ENCODE measurements at places on chromosomes 2 and 18.

DNA sequence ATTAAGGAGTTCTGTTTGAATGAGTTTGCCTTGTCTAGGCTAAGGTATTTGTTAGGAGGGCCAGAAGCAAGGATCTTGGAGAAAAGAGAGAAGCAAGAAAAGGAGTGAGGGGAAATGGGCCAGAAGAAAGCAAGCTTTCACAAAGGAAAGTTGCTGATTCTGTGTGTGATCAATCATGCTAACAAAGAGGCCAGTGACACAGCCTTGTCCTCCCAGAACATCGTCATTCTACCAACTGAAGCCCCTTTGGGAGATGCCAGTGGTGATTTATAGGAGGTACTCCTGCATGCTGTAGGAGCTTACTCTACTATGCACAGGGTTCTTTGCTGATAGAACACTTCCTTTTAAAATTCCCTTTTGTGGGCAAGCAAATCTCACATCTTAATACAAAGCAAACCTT lies 449.2 kb upstream of the SPRED2 start:
- no peak for DNase-seq

DNA sequence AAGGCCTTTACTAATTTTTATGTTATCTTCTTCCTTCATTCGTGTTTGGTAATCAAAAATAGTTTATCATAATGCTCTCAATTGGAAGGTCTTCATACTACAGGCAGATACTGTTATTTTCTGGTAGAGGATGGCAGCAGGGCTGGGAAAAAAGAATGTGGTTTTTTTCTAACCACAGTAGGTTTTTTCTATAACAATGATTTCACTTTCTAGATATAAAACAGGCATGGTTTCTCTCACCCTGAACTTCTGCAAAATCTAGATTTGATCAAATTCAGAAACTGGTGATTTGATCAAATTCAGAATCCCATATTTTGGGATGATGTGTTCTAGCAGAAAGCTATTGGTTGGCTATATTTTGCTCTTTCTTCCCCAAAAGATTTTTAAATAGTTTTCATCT lies 27.6 kb downstream of the BCL11A start:
- no peak for DNase-seq

DNA sequence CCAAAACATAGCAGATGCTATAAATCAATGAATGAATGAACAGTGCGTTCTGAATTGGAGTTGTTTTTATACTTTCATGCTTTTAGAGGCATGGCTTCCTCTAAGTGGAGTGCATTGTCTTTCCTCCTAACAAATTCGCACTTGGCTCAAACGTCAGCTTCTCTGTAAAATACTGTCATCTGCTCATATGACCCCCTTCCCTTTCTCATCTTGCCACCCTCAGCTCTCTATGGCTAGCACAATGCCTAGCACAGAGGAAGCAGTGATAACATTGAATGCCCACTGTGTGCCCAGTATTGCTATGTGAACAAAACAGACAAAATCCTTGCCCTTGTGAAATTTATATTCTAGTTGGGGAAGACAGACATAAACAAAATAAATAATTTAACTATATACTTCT lies 258.8 kb downstream of the MREG start:
- no peak for DNase-seq

- DNase-seq = no peak
Measured at GRCh38 chr18:48228841-48229240, 180.3 kb downstream of the ZBTB7C start.

DNA sequence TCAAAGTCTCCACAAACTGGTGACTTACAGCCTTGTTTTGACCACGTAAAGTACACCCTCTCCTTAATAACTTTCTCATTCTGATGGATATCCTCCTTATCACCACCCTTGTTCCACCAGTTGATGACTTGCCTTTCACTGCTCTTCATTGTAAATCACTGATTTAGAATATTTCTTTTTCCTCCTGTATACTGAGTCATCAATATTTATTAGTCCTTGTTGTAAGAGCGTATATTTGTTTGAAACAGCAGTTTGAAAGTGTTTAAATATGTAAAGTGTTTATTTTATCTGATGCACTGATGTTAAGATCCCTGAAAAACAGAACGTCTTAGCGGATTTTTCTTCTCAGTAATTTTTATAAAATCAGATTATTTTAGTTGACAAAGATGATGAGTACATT lies 34.2 kb upstream of the DYSF start:
- no peak for DNase-seq

DNA sequence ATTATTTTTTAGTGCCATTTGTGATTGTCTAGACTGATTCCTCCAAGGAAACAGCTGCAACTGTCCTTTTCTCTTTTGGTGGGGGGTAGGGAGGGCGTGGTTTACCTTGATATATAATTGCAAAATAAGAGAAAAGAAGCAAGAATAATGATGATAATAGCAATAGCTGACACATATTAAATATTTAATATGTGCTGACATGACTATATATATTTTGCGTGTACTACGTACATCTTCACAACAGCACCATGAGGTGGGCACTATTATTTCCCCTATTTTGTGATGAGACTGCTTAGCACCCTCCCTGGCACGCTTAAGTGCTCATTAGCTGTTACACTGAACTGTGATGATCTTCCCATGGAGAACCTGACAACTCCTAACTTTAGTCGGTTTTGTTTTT lies 39.4 kb downstream of the TNFRSF11A start:
- DNase-seq = no peak

- DNase-seq = no peak
Measured at GRCh38 chr2:46213906-46214305, 83.3 kb upstream of the EPAS1 start.

DNA sequence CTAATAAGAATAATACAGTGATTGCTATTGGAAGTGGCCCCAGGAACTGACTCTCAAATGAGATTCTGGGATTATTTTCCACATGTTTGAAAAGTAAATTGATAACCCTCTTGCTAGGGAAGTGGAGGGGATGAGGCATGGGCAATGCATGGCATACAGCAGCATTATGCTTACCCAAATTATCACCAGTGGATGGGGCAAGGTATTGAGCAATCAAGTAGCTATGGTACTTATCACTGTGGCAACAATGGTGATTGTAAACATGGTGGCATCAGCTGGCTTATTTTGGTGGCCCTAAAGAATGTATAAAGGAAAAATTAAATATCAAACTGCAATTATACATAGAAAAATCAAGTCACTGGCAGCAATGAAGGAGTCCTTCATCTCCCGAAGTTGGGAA lies 155.1 kb downstream of the FIGN start:
- no peak for DNase-seq

All from AG04449 (cell line).